ENCODE measurements at places on chromosomes 6 and 20. TPM values are rescaled to one million over a fixed set of nuclear protein-coding genes. Genes with fewer than 3 reads are reported as not detected.
A peak's percentile ranks its signal among the peaks of the same experiment; 100 is the strongest.

The TNNC2 gene
- total RNA-seq, result 0.28 TPM

The SPO11 gene
- not detected for total RNA-seq

The DZANK1 gene
- 1.3 TPM for total RNA-seq

The TRIM15 gene
- total RNA-seq, result 0.41 TPM

- H3K27ac ChIP-seq, result no peak overlapping the region
- H3K27me3 ChIP-seq, result no peaks in the 10 kb centered on the region
- H3K4me1 ChIP-seq, result no peaks in the 10 kb centered on the region
These were observed 49.4 kb upstream of the COL10A1 start for GRCh38 chr6:116175344-116175743.

DNA sequence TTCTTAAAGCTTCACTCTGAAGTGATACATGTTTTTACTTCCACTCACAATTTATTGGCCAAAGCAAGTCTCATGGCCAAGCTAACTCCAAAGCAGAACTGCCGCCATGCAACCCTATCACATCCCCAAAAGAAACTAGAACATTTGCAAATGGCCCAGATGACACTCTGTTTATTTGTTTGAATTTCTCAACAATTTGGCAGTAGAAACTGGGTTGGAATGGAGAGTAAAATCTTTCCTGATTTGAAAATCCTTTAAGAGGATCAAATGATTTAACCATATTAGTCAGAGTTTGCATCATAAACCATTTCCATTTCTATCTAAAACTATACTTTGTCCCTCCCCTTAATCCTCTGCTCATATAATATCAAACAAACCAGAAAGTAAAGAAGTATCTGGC is 39.1 kb upstream of the E2F3 start:
- H3K27me3 ChIP-seq, result peaks cover 4% of the 10 kb centered on the region
- no peak overlapping the region for H3K4me3 ChIP-seq
- peaks cover 39% of the 10 kb centered on the region for H3K4me1 ChIP-seq

- no peak for DNase-seq
- no peak overlapping the region for H3K27ac ChIP-seq
- peaks cover 77% of the 10 kb centered on the region for H3K36me3 ChIP-seq
These were observed 73.9 kb downstream of the MDN1 start for GRCh38 chr6:89745716-89746115.

- H3K36me3 ChIP-seq, result peaks cover 78% of the 10 kb centered on the region
- no peaks in the 10 kb centered on the region for H3K27me3 ChIP-seq
- no peak overlapping the region for H3K27ac ChIP-seq
- peaks cover 9% of the 10 kb centered on the region for H3K4me1 ChIP-seq
- H3K4me3 ChIP-seq, result no peak overlapping the region
- DNase-seq, result no peak
These were observed 10.5 kb downstream of the SUMO4 start for GRCh38 chr6:149410557-149410956.

GRCh38 chr6:10048370-10049297 is 366.2 kb downstream of the TFAP2A start:
- no peaks in the 10 kb centered on the region for H3K36me3 ChIP-seq
- no peak for DNase-seq
- H3K4me3 ChIP-seq, result no peak overlapping the region
- no peaks in the 10 kb centered on the region for H3K4me1 ChIP-seq
- no peaks in the 10 kb centered on the region for H3K27me3 ChIP-seq
- H3K27ac ChIP-seq, result no peak overlapping the region

GRCh38 chr6:166629628-166630027 is 2.6 kb upstream of the RPS6KA2 start:
- H3K4me3 ChIP-seq, result no peak overlapping the region
- H3K36me3 ChIP-seq, result no peaks in the 10 kb centered on the region
- peaks cover 44% of the 10 kb centered on the region for H3K27me3 ChIP-seq
- DNase-seq, result no peak
- H3K4me1 ChIP-seq, result peaks cover 23% of the 10 kb centered on the region
- H3K27ac ChIP-seq, result no peak overlapping the region

- H3K4me3 ChIP-seq, result peak overlapping the region; percentile 93
- H3K4me1 ChIP-seq, result peaks cover 56% of the 10 kb centered on the region
- DNase-seq, result peak; percentile 60
These were observed 1.4 kb downstream of the CLIC1 start for GRCh38 chr6:31734821-31735406.
